Stimulated activated CD4-positive, alpha-beta T cell treated with anti-CD3 and anti-CD28 coated beads, Interleukin-15, amount 100 ng/mL, for 1 hour (primary cell): ENCODE measurements at places on chromosomes 5 and 9.

GRCh38 chr5:168244838-168245559 is 46.4 kb upstream of the WWC1 start:
- no peak for DNase-seq

DNA sequence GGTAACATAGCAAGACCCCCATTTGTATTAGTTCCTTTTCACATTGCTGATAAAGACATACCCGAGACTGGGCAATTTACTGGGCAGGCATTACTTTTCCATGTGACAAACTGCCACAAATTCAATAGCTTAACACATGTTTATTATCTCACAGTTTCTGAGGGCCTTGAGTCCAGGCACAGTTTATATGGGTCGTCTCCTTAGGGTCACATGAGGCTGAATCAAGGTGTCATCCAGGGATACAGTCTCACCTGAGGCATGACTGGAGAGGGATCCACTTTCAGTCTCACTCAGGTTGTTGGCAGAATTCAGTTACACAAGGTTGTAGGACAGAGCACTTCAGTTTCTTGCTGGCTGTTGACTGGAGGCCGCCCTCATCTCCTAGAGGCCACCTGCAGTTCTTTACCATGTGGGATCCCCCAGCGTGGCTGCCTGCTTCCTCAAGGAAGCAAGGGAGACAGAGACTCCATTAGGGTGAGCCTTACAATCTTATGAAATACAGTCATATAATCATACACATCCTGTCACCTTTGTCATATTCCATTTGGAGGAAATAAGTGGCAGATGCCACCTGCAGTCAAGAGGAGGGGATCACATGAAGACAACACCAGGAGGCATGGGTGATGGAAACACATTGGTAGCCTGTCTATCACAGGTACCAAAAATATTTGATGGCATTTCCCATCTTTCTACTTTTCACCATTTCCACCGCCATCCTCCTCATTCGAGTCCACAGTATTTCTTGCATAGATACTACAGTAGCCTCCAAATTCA is 15.1 kb upstream of the ERAP1 start:
- no peak for DNase-seq

DNA sequence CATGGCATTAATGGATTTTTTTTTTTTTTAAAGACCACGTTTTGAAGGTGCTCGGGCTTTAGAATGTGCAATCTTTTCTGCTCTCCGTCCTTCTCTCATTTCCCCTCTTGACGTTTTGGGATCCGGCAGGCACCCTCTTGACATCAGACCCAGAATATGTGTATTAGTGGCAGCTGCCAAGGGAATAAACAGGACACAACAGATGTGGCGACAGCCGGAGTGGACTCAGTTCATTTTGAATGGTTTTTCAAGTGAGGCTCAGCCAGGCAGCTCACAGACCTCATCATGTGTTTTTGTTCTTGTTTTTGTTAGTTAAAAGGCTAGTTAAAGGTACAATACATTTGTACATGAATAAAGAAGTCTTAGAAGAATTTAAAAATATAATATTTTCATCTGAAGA is 365.0 kb upstream of the SEMA6A start:
- DNase-seq: no peak

GRCh38 chr5:178323541-178323865 is 90.9 kb upstream of the PHYKPL start:
- no peak for DNase-seq

DNA sequence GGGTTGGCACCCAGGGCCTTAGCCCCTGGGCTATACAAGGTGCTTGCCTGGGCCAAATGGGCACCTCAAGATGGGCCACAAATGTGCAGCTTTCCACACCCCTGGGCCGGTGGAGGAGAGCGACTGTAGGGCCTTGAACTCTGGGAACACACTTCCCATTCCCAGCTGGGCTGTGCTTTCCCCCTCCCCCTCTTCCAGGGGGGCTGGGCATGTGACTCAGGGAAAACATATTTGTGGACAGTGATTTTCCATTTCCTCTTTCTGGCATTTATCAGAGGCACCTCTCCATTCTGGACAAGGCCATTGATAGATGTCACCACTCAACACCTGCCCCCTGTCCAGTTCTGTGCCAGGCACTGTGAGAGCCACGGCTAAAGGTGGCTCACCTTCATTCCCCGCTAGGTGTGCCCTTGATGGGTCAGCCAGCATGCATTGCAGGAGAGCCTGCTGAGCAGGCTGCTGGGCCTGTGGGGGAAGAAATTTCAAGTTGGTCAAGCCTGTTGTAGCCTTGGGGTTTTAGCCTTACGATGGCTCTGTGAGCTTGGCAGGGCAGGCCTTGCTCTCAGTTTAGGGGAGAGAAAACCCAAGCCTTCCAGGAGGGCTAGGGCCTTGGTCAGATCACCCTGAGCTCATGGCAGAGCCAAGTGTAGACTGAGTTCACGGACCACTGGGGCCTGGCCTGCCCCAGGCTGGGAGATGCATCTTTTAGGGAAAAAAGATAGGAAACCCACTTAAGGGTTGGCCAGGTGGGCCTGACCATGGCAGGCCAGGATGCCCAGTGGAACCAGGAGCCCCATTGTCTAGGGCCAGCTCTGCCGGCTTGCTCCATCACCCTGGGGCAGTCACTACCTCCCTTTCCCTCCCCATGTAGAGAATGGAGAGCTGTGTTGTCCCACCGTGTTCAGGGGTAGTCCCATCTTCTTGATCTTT is 113.9 kb downstream of the DAB2IP start:
- DNase-seq: no peak

DNA sequence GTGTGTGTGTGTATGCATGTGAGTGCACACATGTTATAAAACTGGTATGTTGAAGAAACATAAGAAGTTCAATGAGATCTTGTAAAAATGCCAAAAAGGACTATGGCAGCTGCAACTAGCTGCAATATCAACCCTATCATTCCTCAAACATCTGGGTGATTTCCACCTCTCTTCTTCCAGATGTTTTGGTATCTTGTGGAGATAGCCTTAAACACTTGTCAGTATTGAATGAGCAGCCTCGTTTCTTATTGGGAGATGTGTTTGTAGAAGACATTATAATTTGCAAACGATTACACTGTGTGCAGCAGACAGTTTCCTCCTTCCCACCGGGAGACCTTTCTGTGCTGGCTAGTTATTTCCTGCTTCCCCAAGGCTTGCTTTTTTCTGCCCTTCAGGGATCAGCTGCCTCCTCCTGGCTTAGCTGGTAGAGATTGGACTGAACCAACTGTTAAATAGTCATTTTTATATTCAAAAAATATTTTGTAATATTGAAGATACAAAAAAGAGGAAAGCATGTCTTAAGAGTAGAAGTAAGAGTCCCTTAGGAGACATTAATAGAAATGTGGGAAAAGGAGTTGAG is 168.4 kb upstream of the MPDZ start:
- DNase-seq: no peak

DNA sequence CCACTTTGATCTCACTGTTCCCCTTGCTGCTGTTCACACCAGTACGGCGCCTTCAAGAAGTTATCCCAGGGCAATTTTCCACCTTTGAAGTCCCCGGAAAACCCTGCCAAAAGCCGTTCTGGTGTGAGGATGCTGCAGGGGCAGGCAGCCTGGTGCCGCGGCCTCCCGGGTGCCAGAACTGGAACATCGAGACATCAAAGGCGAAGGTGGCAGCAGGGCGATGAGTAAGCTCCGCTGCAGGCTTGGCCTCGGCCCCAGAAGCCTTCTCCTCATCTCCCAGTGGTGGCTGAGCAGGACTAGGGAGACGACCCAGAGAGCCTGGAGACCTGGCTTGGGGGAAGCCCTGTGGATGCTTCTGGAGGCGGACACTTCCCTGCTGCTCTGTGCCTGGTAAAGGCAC is 115.3 kb upstream of the MSX2 start:
- DNase-seq: no peak

- DNase-seq: no peak
These were observed 66.6 kb downstream of the YIPF5 start for GRCh38 chr5:144103611-144104485.

- DNase-seq: no peak
These were observed 67.2 kb upstream of the FSTL4 start for GRCh38 chr5:133679534-133679933.

DNA sequence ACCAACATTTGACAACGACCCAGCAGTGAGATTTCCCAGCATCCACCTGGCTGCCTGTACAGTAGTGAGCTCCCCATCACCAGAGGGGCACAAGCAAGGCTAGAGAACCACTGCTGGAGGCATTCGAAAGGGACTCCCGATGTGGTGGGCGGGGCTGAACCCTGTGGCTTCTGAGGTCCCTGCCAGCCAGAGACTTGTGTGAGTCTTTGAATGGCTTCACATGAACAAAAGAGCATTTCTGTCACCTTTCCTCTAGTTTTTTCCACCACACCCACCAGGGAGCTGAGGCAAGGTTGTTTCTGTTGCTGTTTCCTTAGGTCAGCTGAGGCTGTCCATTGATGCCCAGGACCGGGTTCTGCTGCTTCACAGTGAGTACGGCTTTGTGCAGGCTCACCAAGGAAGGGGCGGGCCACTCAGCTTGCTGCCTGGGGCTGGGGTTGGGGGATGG is 15.7 kb downstream of the RGS3 start:
- DNase-seq: no peak

DNA sequence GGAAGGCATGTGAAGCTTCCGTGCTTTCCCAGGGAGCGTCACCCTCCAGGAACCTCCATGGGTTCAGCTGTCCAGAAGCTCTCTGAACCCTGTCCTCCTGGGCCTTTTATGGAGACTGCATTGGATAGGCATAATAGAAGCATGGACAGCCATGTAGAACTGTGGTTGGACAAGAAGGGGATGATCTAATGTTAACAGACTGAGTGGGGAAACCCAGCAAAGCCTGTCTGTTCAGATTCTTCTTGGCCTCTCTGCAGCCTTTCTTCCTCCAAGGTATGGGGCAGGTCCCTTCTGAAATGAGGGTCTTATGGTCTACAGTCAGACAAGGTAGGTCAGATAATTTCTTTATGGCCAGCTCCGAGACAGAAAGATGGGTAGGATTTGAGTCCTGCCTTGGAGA is 59.1 kb upstream of the CTNNA1 start:
- DNase-seq: no peak
